ENCODE measurements at places on chromosomes 13 and 19. TPM values are rescaled to one million over a fixed set of nuclear protein-coding genes. Genes with fewer than 3 reads are reported as not detected.

GRCh38 chr13:102141625-102142472 lies 260.0 kb downstream of the FGF14 start:
- H3K36me3 ChIP-seq, result no peaks in the 10 kb centered on the region
- H3K4me3 ChIP-seq, result no peak overlapping the region
- no peaks in the 10 kb centered on the region for H3K27me3 ChIP-seq
- H3K27ac ChIP-seq, result no peak overlapping the region
- no peaks in the 10 kb centered on the region for H3K4me1 ChIP-seq
- no peak for DNase-seq

- no peak overlapping the region for H3K4me3 ChIP-seq
- no peak overlapping the region for H3K27ac ChIP-seq
- H3K4me1 ChIP-seq, result no peaks in the 10 kb centered on the region
- no peaks in the 10 kb centered on the region for H3K36me3 ChIP-seq
Measured at GRCh38 chr19:720345-721160, 11.8 kb downstream of the PALM start.

CEACAM16 gene
- not detected for total RNA-seq

HOMER3 gene
- total RNA-seq, result not detected

- H3K27ac ChIP-seq, result no peak overlapping the region
- H3K4me3 ChIP-seq, result no peak overlapping the region
- no peaks in the 10 kb centered on the region for H3K27me3 ChIP-seq
- H3K4me1 ChIP-seq, result no peaks in the 10 kb centered on the region
- DNase-seq, result no peak
Measured at GRCh38 chr13:112452380-112453206, 76.4 kb downstream of the SPACA7 start.

KRTDAP gene
- not detected for total RNA-seq

DNA sequence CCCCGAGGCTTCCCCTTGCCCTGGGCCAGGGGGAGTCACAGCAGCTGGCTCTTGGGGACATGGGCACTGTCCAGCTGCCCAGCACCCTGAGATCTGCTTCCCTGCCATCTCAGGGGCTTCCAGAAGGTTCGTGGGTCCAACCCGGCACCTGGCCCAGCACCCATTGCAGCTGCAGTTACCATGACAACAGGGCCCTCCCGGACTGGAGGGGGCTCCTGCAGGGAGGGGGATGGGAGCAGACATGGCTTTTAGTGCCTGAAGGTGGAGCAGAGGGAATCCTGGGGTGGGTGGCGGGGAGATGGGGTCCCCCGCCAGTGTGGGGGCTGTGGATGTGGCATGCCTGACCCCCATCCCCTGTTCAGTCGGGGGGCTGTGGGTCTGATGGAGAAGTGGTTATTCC lies 14.7 kb downstream of the PIN1 start:
- DNase-seq, result no peak
- peaks cover 19% of the 10 kb centered on the region for H3K4me1 ChIP-seq
- H3K27me3 ChIP-seq, result no peaks in the 10 kb centered on the region

GRK1 gene
- not detected for total RNA-seq

GRCh38 chr13:80149736-80150135 lies 191.2 kb downstream of the SPRY2 start:
- H3K4me1 ChIP-seq, result no peaks in the 10 kb centered on the region
- H3K27ac ChIP-seq, result no peak overlapping the region
- H3K36me3 ChIP-seq, result no peaks in the 10 kb centered on the region
- H3K27me3 ChIP-seq, result no peaks in the 10 kb centered on the region
- H3K4me3 ChIP-seq, result no peak overlapping the region

GRCh38 chr19:5131031-5131505 lies 162.2 kb downstream of the KDM4B start:
- no peaks in the 10 kb centered on the region for H3K36me3 ChIP-seq
- H3K27ac ChIP-seq, result peak overlapping the region; percentile 50
- no peak for DNase-seq
- peak overlapping the region; percentile 38 for H3K4me3 ChIP-seq
- peaks cover 14% of the 10 kb centered on the region for H3K4me1 ChIP-seq

DNA sequence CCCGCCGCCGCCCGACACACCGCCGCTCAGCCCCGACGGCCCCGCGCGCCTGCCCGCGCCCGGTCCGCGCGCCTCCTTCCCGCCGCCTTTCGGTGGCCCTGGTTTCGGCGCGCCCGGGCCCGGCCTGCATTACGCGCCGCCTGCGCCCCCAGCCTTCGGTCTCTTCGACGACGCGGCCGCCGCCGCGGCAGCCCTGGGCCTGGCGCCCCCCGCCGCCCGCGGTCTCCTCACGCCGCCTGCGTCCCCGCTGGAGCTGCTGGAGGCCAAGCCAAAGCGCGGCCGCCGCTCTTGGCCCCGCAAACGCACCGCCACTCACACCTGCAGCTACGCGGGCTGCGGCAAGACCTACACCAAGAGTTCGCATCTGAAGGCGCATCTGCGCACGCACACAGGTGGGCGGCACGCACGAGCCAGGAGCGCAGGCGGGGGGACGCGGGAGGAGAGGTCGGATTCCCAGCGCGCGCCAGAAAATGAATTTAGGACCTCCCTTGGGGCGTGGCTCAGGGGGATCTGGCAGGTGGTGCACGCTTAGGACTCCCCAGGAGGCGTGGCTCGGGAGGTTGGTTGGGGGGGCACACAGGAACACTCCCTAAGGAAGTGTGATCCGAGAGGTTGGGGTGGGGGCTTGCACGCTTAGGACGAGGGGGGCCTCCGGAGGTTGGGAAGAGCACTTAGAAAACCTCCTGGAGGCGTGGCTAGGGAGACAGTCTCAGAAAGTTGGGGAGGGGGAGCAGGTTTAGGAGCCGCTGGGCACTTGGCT lies 1.2 kb downstream of the KLF2 start:
- peaks cover 36% of the 10 kb centered on the region for H3K4me1 ChIP-seq
- DNase-seq, result no peak
- H3K4me3 ChIP-seq, result peak overlapping the region; percentile 79
- no peaks in the 10 kb centered on the region for H3K36me3 ChIP-seq
